Activated T-helper 1 cell treated with anti-CD3 and anti-CD28 coated beads, Interleukin-2, amount 50 U/mL, for 16 hours (primary cell): ENCODE measurements at places on chromosomes 7 and 10.

DNA sequence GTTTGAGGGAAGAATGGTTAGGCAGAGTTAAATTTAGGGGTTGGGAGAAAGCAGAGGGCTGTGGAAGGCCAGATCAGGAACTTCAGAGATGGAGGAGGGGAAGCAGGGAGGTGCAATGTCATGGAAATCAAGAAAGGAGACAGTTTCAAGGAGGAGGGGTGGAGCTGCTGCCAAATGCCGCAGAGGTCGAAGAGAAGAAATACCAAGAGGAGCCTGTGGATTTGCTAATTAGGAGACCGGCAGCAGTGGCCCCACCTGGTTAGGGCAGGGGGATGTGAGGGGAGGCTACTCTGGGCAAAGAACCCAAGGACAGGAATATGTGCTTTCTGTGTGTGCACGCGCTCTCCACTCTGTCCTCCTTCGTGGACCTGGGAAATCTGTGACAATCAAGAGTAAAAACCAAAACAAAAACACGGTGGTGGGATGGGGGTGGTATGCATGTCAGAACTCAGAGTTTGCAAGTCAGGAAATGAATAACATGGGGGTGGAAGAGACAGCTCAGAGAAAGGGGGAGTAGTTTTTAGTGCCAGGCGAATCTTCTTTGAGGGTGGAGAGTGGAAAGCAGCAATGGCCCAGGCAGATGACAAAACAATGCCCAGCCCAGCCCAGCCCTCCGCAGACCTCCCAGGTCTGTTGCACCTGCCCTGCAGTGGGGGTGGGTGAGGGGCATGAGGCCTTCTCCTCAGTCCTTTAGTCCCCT is 102.9 kb upstream of the PAX2 start:
- DNase-seq: no peak

GRCh38 chr7:115682507-115682906 is 348.1 kb downstream of the TFEC start:
- no peak for DNase-seq

- DNase-seq: no peak
Observed at GRCh38 chr10:61456095-61456789, 3.1 kb upstream of the TMEM26 start.

DNA sequence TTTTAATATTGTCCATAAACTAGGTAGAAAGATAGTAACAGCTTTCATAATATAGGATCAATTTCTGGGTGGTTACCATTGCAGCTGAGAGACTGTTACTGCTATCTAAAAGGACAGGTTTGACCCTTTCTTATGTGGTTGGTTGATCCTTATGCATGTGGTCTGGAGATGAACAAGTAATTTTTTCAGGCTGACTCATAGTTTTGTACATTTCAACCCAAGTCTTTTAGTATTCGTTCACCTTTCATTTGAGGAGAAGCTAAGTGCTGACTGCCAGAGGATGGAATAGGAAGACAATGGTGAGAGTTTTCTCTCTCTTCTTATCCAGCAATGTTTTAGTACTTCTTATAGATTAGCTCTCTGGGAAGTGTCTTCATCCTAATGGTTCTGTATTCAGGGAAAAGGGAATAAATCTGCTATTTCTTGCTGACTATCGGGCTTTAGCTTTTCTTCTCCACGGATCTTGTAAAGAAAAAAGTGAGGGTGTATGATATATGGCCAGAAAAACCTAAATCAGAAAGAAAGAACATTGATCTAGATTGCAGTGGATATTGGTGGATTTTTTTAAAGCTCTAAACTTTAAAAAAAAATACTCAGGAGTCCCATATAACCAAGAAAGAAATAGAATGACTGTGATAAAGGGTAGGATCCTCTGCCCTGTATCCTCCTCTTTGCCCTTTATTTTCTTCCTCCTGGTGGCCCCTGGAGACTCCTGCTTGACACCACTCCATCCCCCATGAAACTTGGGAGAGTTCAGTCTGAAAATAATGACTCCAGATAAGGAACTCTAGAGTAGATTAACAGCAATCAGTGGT is 88.0 kb downstream of the CPED1 start:
- DNase-seq: no peak

DNA sequence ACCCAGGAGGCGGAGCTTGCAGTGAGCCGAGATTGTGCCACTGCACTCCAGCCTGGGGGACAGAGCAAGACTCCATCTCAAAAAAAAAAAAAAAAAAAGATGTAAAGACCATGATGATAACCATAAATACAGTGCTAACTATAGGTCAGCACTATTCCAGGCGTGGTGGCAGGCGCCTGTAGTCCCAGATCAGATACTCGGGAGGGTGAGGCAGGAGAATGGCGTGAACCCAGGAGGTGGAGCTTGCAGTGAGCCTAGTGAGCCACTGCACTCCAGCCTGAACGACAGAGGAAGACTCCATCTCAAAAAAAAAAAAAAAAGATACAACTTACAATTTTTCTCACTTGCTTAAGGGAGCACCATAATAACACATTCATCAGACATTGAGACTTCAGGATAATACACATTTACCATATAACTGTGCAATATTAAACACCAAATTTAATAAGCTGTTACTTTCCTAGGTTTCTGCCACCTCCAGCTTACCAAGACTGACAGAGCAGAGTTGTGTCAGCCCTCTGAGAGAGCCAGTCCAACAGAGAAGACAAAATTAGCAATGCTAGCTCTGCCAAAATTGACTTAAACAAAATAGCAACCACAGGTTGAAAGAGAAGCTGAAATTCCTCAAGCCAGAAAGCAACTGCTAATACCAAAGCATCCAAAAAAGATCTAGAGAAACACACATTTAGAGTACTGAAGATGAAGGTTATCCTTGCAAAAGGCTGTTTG is 8.2 kb downstream of the DNA2 start:
- DNase-seq: no peak

DNA sequence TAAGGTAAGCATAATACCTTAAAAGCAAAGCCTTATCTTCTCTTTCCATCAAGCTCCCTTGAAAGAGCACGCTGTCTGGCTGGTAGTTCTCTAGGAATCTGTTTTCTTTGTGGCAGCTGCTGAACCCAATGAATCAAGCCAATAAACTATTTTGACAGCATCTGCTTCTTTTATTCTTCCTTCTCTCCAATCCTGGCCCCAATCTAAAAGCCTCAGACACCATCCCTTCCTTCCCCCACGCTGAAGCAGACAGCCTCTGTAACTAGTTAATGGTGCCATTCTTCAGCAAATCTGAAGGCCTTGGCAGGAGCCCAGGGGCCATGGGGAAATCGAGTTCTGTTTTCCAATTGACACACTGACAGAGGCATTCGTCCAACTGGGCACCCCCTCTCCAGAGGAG is 186.6 kb upstream of the LYZL1 start:
- no peak for DNase-seq

GRCh38 chr10:1268831-1269230 is 212.6 kb downstream of the WDR37 start:
- no peak for DNase-seq

DNA sequence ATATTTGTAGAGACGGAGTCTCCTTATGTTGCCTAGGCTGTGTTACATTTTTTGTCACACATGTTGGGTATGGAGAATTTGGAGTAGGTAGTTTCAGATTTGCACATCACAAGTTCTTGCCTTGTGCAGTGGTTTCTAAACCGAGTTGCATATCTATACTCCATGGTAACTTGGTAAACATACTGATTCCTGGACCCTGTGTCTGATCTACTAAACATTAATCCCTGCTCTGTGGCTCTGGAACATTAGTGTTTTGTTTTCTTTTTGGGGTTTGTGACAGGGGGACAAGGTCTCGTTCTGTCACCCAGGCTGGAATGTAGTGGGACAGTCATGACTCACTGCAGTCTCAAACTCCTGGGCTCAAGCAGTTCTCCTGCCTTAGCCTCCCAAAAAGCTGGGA is 24.7 kb downstream of the AUTS2 start:
- DNase-seq: no peak

DNA sequence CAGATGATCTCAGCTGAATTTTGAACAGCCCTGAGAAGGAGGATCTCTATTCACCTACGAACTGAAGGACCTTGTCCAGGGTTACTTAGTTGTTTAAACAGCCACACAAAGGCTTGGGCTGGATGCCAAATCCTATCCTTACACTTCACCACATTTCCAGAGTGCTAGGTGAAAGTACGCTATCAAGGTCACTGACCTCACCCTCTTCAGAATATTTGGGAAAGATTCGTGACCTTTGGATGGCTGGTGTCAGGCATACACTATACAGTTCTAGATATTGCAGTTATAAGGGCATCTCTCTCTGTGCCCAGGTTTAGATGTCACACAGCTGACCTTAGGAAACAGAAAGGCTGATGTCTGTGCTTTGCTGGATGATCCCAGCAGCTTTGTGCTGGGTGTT is 61.2 kb upstream of the ABLIM1 start:
- no peak for DNase-seq

- DNase-seq: no peak
Observed at GRCh38 chr10:120729547-120729946, 121.6 kb upstream of the WDR11 start.

GRCh38 chr7:138254444-138254843 is 178.2 kb downstream of the AKR1D1 start:
- no peak for DNase-seq

- no peak for DNase-seq
Observed at GRCh38 chr10:127578259-127578960, 29.3 kb downstream of the NPS start.

DNA sequence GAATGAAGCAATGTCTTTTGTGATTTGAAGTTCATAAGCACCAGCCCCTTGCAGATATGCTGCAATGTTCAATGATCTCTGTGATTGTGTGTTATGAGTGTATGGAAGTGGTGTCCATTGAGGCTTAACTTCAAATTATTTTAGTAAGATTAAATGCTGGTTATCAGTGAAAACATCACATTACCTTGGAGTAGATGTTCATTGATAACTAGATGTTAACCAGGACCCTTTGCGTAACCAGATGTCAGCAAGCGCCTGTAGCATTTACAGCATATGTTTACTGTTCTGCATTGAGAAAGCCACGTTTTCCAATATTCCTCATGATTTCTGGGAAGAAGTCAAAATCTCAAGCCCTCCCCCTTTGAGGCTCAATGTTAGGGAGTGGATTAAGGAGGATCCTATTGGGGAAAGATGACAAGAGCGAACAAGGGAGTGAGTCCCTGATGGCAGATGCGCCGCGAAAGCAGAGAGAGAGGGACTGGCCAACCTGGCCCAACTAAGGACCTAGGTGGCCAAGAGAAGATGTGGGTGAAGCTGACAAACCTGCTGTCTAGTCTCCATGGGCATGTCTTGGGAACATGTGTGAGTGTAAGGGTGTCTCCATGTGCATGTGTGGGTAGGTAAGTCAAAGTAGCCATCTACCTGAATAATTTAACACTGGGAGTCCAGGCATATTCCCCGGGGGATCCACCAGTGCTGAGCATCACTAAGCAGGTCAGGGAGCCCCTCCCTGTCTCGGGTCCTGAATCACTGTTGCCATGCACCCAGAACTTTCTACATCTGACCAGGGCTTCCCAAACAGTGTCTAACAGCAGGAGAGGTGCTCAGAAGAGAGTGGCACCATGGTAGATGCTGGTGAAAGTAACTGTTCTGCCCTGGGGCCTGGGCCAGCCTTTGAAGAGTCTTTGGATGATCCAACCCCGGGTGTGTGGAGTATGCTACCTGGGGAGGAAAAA is 141.6 kb upstream of the GDF10 start:
- no peak for DNase-seq

DNA sequence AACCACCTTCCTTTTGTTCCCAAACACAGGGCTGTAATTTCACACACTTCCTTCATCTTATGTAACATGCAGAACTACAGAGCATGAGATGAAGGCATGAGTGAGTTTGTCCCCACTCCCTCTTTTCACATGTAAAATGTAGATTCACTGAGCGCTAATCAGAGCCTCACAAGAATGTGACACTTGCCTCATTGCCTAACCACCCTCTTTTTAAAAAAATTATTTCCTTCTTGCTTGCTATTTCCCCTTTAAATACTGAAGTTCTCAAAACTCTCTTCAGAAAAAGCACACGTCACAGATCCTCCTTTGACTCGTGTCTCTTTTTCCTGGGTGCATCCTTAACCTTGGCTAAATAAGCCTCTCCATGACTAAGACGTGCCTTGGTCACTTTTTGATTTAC is 121.2 kb upstream of the TARP start:
- no peak for DNase-seq

DNA sequence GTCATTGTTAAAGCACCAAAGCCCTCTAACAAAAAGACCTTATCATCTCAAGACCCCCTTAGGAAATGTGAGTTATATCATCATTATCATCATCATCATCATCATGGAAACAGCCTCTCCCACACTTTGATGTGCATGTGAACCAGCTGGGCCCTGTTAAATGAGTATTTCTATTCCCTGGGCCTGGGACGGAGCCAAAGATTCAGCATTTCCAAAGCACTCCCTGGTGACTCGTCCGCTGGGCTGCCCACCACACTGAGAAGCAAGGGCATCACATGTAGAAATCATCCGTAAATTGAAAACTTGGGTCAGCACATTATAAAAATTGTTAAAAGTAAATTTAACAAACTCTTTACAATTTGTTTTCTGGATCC is 88.6 kb downstream of the PTPRN2 start:
- DNase-seq: no peak

DNA sequence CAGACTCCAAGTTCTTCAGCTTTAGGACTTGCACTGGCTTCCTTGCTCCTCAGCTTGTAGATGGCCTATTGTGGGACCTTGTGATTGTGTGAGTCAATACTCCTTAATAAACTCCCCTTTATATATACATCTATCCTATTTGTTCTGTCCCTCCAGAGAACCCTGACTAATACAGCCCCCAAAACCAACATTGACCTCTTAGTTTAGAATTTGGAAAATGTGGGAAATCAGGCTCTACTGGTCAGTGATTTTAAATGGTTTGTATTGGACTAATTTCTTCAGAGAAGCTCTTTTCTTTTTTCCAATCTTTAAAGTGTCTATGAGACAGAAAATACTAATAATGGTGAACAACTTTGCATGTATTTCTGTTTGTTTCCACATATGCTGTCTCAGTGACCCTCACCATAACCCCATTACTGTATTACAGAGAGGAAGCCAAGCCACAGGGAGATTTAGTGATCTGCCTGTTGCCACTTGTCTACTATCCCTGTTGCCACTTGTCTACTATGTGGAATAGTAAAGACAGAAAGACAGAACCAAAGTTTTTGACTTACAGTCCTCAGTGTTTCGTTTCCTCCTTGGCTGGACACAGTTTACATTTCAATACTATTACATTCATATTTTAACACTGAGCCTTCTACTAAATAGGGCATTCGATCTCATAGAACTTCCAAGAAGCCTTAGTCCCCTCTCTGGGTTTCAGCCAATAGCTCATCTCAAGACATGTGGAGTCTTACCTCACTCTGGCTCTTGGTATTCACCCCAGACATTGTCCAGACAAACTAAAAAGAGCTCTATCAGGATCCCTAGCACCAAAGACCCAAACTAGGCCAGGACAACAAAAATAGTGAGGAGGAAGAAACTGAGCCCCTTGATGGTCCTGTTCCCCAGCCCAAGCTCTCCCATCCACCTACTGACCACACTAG is 121.0 kb downstream of the AKR1D1 start:
- no peak for DNase-seq

GRCh38 chr7:43569424-43569823 is 13.5 kb upstream of the STK17A start:
- no peak for DNase-seq

DNA sequence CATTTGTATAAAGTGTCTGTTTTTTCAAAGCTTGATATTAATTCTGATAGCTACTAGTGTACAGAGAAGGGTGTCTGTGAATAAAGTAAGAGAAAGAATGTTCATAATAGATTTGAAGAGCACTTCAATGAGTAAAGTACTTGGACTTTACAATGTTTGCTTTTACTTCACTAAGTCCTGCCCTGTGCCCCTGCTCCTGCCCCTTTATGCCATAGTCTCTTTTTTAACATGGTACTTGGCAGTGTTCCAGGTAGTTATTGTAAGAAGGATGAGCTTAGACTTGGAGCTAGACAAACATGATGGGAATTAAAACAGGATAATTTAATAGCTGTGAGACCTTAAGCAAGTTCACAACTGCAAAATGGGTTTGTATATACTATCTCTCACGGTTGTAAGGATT is 41.0 kb downstream of the ZEB1 start:
- no peak for DNase-seq
